ENCODE measurements at places on chromosomes 1 and 21.

DNA sequence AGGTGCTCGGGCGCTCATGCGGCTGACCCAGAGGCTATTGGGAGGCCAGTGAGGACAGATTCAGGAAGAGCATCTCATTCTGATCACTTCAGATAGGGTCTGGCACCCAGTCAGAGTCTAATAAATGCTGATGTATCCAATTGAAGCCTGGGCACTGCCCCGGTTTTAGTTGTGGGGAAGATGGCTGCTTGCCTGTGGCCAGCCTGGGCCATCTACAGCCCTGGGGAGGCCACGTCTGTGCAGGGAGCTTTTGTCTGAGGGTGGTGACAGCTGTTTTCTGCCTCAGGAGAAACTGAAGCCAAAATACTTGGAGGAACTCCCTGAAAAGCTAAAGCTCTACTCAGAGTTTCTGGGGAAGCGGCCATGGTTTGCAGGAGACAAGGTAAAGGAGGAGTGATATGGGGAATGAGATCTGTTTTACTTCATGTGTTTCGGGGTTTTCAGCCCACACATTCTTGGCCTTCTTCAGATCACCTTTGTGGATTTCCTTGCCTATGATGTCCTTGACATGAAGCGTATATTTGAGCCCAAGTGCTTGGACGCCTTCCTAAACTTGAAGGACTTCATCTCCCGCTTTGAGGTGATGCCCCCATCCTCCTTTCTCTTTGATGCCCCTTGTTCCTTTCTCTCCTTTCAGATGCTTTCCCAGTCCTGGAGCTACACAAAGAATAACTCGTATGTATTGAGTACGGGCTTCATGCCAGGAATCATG, 2.8 kb downstream of the GSTM5 start:
- DNase-seq: no peak

DNA sequence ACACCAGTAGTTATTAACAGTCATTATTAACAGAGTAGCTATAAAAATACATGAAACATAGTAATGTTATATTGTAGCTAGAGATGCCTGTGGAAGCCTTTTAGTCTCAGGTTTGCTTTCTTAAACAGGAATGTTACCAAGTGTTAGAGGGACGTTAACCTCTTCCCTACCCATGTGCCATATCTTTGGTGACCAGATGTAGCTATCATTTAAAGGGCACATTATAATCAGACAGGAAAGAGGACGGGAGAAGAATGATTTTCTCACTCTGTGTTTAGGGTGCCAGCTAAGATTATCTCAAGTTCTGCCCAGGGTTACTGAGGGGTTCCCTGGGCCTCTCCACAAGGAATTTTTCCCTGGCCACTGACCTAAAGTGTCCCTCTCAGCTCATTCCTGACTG, 20.9 kb upstream of the UBL4B start:
- no peak for DNase-seq

GRCh38 chr1:33517596-33518250, 45.3 kb downstream of the ZSCAN20 start:
- peak; percentile 3 for DNase-seq

- DNase-seq: no peak
These were observed 9.5 kb downstream of the ST6GALNAC5 start for GRCh38 chr1:76876655-76877395.

GRCh38 chr1:84352298-84353106, 45.8 kb upstream of the DNASE2B start:
- no peak for DNase-seq

DNA sequence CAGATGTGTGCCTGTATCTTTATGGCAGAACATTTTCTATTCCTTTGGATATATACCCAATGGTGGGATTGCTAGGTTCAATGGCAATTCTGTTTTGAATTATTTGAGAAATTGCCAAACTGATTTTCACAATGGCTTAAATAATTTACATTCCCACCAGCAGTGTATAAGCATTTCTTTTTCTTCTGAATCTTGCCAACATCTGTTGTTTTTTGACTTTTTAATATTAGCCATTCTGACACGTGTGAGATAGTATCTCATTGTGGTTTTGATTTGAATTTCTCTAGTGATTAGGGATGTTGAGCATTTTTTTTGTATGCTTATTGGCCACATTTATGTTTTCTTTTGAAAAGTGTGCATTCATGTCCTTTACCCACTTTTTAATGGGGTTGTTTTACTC, 864.3 kb upstream of the ADAMTS5 start:
- no peak for DNase-seq

GRCh38 chr1:51283979-51284378, 46.4 kb downstream of the TTC39A start:
- DNase-seq: no peak

Measured in pons (tissue), 1 donor.